Effector memory CD8-positive, alpha-beta T cell (primary cell): ENCODE measurements at places on chromosomes 4 and X.

DNA sequence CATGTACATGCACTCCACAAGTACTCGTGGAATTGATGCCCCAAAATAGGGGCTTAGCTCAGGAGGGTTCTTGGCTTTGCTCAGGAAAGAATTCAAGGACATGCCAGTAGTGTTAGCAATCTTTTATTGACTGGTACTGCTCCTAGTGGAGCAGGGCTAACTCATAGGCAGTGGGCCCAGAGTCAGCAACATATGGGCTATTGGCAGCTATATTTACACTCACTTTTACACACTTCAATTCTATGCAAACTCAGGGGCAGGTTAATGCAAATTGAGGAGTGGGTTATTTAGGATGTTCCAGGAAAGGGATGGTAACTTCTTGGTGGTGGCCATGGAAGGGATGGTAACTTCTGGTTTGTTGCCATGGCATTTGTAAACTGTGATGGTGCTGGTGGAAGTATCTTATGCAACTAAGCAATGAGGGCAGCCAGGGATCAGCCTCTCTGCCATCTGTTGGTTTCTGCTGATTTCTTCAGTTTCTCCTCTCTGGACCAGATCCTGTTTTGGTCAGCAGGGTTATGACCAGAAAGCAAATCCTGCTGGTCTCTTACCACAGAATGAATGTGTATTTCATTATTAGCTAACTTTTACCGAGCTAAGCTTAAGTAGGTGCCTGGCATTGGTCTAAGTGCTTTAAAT lies 69.2 kb upstream of the FAT1 start:
- no peak for DNase-seq

GRCh38 chrX:86711531-86712180 lies 563.4 kb downstream of the DACH2 start:
- DNase-seq = no peak

DNA sequence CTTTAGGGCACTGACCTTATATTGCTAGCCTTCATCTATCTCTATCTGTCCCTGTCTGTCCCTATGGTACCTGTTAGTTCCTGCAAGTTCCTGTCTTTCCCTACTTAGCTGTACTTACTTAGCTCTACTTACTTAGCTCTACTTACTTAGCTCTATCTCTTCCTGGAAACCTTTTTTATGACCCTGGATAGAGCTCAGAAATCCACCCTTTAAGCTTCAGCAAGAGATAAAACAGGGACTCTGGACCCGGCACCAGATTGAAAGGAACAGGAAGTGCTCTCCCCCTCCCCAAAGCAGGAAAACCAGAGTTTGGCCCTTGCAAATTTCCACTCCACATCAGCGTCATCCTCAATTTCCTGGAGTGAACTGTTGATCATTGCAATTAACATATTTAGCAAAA lies 12.3 kb upstream of the IL9R start:
- no peak for DNase-seq

GRCh38 chr4:55032788-55033187 lies 92.6 kb downstream of the KDR start:
- DNase-seq = no peak

- no peak for DNase-seq
Measured at GRCh38 chr4:159540501-159540900, 437.6 kb downstream of the RAPGEF2 start.

DNA sequence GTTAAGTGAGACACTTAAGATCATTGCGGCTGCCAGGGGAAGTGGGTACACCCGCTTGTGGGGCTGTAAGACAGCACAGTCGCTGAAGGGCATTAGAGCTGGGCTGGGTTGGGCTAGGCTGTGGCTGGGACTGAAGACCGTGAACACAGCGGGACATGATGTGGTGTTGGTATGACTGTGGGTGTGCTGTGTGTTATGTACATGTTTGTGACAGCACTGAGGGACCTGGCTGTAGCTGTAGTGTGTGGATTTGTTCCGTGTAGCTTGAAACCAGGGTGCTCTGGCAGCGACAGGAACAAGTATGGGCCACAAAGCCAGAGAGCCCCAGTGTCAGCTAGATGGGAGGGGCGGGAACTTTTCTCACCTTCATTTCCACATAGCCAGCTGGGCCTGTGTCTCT lies 82.1 kb downstream of the NHSL2 start:
- peak; percentile 67 for DNase-seq

GRCh38 chrX:131854581-131854980 lies 168.5 kb upstream of the STK26 start:
- no peak for DNase-seq

DNA sequence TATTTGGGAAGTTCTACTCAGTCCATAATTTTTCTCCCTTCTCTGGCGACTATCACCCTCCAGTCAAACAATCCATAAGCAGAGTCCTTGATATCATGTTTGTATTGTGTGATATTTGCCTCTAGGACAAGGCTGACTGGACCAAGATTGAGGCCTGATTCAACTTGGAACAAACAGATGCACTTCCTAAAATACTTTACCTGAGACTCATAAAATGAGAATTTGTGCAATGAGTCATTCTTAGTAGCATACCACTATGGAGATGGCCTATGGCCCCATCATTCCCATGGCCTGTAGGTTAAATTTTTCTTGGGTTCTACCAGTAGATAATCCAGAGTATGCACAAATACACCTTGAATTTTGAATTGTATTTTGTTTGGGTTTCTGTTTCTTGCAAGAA lies 74.2 kb upstream of the DMD start:
- no peak for DNase-seq

DNA sequence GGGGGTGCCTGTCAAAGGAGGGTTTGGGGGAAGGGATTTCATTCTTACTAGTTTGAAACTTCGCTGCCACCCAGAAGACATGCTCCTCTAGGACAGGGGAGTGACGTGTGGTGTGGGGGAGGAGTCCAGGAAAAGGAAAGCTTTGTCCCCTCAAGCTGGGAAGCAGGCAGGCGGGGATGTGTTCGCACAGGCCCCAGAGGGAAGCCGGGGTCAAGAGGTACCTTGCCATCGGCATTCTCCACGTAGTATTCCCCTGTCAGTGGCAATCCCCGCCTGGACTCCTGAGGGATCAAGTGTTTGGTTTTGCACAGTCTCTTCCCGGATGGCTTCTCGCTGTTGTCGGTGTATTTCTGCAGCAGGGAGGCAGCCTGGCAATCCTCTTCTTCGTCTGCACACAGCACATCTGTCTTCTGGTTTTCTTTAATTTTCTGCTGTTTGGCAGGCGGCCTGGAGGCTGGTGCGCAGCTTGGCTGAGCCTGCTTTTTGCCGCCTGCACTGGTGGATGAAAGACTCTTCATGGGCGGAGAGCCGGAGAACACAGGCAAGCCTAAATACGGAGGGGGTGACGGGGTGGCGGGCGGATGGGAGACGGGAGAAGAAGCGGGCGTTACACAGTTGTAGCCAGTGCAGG lies 35.1 kb downstream of the BCOR start:
- no peak for DNase-seq

DNA sequence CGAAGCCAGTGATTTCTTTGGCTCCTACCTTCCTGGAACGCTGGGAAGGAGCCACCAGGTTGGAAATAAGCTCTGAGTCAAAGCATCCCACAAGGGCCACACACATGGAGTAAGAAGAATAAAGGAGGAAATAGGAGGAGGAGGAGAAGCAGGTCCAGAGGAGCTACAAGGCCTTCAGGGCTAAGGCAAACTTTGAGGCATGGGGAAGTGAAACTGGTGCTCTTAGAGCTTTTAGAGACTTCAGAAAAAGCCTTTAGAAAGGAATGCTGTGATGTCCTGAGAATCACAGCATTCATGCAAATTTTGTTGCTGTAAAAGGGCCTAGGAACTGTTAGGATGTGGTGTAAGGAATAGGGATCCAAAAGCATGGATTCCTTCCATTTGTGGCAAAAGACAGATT lies 135.9 kb upstream of the ARHGEF9 start:
- DNase-seq = no peak

DNA sequence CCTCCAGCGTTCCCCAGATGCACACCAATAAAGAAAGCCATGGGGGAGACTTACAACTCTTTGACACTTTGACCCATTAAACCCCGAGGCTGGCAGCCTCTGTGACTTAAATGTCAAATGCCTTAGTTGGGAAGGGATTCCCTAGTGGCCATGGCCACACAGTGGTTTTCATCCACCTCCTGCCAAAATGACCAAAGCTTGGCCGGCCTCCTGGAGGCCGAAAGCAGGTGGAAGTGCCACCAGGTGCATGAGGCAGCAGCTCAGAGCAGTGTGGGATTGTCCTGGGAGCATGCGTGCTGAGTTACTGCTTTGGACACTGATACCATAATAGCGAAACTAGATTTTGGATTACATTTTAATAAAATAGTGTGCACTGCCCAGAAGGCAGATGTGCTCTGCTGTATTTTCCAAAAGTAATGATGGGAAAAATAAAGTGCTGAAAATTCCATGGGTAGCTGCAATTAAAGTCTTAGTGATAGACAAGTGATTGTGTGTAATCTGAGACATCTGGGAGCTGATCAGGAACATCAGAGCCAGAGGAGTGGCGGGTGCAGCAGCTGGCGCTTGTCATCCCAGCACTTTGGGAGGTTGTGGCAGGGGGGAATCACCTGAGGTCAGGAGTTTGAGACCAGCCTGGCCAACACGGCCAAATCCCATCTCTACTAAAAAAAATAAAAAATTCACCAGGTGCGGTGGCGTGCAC lies 39.8 kb upstream of the TADA2B start:
- no peak for DNase-seq

GRCh38 chrX:139423186-139423585 lies 107.4 kb upstream of the F9 start:
- no peak for DNase-seq

GRCh38 chrX:123184866-123185276 lies 793 bp downstream of the GRIA3 start:
- DNase-seq = no peak

DNA sequence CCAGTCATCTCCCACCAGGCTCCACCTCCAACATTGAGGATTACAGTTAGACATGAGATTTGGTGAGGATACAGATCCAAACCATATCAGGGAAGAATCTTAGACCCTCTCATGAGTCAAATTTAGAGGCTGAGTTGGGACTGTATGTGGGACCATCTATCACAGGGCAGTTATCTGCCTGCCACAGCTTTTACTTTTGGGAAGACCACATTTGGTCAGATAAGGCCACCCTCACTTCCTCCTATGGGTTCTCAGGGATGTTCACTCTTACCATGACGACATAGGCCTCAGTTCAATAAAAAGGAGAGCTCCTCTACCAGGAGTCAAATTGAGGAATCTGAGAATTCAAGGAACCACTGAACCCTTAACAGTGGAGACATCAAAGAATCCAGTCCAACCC lies 2.1 kb downstream of the MAGEB2 start:
- no peak for DNase-seq

- no peak for DNase-seq
Measured at GRCh38 chrX:72009731-72010130, 99.1 kb downstream of the NHSL2 start.

DNA sequence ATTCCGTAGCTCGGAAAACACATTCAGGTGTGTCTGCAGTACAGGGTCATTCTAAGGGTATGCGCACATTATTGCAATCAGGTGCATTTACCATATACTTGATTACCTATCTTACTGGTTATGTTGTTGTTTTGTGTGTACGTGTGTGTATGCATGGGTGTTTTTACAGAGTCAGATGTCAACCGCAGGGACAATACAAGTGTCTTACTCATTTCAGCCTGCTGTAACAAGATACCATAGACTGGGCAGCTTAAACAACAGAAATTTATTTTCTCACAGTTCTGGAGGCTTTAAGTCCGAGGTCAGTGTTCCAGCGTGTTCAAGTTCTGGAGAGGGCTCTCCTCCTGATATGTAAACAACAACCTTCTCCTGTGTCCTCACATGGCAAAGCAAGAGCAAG lies 316.7 kb downstream of the DMD start:
- DNase-seq = no peak

DNA sequence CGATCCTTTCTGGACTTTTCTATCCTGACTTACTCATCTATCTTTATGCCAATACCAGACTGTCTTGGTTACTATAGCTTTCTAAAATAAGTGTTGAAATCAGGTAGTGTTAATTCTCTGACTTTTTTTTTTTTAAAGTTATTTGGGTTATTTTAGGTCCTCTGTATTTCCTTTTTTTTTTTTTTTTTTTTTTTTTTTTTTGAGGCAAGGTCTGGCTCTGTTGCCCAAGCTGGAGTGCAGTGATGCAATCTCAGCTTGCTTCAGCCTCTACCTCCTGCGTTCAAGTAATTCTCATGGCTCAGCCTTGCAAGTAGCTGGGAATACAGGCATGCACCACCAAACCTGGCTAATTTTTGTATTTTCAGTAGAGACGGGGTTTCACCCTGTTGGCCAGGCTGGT lies 2.8 kb upstream of the NELFA start:
- DNase-seq = no peak

DNA sequence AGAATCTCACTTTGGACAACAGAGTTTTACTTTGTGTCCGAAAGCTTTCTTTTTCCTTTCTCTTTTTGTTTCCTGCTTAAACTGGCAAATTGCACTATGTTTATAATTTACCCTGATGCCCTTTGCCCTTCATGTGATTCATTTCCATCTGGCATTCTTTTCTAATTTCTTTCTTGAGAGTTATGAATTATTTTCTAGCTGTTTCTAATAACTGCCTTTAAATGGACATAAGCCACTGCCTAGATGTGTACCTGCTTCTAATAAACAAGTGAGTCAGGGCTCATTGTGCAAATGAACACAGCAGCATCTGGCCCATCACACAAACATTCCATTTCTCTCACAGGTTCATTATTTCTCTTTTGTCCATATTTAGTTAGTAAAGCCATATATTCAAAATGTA lies 242.3 kb upstream of the GPRIN3 start:
- no peak for DNase-seq

DNA sequence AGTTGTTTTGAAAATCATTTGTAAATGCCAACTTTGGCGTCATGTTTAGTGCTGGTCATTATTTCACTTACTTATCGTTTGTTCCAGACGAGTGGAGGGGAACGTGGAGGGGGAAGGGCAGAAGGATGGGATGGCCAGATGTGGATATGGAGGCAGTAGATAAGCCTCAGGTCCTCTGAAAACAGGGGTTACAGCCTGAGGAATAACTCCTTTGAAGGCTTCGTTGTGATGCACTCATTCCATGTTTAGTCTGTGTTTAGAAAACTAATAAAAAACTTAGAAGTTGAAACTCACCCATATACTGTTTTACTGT lies 1.1 kb downstream of the MOB1B start:
- no peak for DNase-seq

DNA sequence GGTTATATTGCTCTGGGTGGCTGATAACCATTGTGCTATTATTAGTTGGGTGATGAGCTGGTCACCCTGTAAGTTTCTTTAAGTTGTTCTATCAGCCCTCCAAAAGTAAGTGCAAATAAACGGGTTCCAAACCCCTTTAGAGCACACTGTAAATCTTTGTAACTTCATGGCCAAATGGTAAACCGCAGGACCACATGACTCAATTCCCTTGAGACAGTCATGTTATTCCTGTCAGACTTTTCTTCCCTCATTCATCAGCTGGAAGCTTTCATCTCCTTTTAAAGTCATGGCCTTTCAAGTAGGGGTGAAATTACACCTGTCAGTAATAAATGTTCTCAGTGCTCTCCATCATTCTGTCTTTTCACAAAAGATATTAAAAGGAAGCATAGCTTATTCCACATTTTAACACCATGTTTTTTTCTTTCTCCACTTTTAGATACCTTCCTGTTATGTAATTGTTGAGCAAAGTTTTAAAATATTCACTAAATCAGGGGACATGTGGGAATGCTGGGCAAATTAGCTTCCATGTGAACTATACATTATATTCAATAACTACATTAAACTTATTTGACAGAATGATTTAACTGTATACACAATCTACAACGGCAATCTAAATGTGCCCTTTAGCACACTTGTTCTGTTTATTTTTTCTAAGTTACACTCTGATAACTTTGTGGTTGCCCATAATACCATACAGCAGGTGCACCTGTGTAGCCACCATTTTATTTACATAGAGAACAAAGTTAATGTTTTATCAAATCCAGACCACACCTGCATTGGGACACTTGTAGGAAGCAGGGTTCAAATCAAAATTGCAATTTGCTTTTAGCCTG lies 275.5 kb downstream of the CFAP299 start:
- no peak for DNase-seq
